ENCODE measurements at places on chromosomes 6 and 20.
A peak's percentile ranks its signal among the peaks of the same experiment; 100 is the strongest.

GRCh38 chr20:19022118-19022575 lies 190.3 kb upstream of the SLC24A3 start:
- DNase-seq: no peak

DNA sequence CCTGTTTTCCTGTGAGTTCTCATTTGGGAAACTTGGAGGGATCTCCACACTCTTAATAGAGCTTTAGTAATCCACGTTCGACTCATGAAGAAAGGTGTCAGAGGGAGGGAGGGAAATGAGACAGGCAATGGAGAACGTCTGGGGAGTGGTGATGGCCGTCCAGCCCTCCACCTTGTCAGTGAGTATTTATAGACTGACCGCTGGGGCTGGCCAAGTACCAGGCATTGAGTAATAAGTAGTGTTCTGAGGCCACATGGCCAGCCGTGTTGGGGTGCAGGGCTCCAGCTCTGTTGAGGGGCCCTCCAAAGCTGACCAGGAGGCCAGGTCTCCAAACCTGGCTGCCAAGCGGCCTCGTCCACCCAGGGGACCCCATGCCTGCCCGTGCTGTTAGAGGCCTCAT lies 11.3 kb upstream of the DSN1 start:
- DNase-seq: no peak

DNA sequence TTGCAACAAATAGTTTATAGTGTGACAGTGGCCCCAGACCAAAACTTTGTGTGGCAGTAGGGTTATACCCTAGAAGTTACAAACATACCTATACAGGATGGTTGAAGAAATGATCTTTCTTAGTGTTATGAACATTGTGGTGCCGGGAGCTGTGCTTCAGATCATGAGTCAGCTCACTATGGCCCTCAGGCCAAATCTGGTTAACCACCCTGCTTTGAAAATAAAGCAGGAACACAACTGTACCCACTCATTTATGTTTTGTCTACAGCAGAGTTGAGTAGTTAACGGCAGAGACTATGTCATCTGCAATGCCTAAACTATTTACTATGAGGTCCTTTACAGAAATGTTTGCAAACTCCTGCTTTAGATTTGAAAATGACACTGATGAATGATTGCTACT lies 24.3 kb downstream of the AKAP7 start:
- no peak for DNase-seq

DNA sequence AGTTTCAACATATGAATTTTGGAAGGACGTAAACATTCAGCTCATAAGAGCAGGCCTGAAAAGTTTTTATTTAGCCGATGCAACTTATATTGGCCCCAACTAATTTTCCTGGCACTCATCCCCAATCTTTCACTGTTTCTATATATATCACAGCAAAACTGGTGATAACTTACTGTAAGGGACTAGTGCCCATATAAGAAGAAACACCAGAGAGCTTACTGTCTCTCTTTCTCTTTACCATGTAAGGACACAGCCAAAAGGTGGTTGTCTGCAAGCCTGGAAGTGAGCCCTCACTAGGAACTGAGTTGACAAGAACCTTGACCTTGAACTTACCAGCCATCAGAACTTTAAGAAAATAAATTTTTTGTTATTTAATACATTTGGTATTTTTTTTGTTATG lies 807.4 kb upstream of the CITED2 start:
- DNase-seq: no peak

DNA sequence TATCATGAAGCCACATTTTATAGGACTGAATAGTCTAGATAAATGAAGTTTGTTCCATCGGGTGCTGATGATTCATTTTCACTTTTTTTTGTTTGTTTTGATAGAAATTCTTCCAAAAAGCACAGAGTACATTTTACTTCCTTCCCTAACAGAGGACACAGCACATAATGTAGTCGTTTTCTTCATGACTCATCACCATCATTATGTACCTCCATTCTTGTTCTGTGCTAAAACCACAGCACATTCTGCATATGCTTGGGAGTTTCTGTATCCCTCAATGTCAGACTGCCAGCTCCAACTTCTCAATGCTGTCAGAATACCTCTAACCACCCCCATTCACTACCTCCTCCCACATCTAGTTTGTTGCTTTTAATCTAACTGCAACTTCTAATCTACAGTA lies 1004.9 kb upstream of the ADGRB3 start:
- DNase-seq: no peak

- DNase-seq: no peak
Measured at GRCh38 chr20:53826597-53827291, 233.1 kb upstream of the ZNF217 start.

GRCh38 chr20:55172310-55173002 lies 697.1 kb downstream of the DOK5 start:
- no peak for DNase-seq

DNA sequence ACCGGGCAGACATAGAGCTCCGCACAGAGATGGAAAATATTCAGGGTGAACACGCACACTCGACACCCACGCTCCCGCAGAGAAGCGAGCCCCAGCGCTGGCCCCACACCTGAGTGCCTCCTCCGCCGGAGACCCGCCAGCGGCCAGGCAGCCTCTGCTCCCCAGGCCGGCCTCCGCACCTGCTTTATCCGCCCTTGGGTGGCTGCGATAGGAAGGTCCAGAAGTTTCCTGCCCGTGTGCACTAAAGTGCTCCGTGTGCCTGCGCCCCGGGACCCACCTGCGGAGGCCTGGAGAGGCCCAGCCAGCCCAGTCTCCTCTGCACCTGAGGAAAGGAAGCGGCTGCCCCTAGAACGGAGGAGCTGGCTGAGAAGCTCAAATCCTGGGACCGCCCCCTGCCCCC lies 10.8 kb upstream of the FOXC1 start:
- DNase-seq: no peak

DNA sequence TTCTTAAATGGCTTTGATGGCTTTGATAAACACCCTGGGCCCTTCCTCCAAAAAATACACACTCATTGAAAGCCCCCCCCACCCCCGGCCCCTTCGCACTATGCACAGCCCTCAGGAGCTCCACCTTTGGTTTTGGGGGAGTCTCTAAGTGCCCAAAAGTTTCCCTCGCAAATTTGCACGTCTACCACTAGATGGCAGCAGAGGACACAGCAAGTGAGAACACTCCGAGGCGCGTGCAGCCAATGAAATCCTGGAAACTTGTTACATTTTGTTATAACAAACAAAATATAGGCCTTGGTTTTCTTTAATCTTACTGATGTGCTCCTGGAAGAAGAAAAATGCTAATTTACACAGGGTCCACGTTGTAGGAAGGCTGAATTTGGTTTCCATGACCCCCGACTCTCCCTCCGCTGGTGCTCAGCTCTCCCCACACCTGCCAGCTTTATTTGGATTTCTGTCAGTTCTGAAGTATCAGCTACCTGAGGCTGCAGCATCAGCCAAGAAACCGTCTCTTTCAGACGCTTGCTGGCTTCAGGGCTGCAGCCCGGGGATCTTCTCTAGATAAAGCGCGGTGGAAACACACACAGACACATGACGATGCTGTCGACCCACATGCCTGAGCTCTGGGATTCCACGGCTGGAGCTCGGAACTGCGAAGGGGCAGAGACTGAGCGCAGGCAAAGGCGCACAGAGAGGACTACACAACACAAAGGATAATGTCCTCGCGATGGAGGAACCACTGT lies 148.3 kb upstream of the RPS6KA2 start:
- DNase-seq: peak; percentile 29

- no peak for DNase-seq
Measured at GRCh38 chr6:89347825-89348224, 4.7 kb downstream of the UBE2J1 start.

DNA sequence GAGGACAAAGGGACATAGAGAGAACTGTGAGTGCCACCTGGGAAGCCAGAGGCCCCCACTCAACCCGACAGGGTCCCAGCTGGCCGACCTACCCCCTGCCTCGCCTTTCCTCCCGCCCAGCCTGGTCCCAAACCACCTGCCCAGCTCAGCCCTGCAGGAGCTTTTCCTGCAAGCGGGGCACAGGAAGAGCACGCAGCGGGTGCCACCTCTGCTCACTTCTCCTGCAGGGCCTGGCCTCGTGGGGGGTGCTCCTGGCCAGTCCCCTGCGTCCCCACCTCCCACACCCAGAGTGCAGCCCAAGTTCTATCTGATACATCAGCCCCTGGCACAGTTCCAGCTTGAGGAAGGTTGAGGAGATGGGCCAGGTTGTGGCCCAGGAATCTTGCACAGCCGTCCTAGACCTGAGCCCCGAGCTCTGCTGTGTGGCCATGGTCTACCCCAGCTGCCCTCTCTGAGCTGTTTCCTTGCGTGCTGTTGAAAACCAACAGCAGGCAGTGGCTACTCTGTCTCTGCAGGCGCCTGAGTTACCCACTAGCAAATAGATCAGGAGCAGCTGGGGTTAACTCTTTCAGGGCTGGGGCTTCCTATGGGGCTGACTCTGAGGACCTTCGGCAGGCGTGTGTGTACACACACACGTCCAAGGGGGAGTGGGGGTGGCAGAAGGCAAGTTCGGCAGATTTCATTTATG lies 1.7 kb downstream of the NECAB3 start:
- no peak for DNase-seq

DNA sequence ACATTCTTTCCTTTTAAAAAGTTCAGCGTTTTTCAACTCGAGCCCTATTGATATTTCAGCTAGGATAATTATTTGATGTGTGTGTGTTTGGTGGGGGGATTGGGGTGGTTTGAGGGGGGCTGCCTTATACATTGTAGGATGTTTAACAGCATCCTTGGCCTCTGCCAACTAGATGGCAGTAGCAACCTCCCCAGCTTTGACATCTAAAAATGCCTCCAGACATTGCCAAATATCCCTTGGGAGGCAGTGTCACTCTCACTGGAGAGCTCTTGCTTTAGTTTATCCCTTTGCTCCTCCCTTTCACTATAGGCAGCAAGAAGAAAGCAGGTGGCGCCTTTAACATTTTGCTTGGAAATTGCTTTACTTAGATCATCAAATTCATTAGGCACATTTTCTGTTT lies 14.6 kb upstream of the TP53TG5 start:
- DNase-seq: no peak

DNA sequence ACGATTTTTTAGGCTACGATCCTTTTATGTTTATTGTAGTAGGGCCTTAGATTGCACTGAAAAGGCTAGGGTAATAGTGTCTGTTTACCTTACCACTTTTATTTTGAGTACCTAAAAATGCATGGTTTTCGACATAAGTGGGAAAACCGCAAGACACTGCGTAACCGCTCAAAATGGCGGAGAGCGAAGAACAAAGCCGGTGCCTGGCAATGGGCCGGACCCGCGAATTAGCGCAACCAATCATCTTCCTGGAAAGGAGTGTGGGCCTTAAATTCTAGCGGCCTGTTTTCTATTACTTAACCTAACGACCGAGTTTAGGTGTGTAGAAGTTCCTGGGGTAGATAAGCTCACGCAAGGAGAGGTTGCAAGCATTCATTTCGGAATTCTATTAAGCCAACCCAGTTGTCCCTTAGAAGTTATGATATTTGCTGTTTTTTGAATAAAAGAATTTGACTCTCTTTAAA lies 118.0 kb downstream of the HFE start:
- peak; percentile 53 for DNase-seq

- DNase-seq: no peak
Measured at GRCh38 chr6:2259002-2259494, 13.6 kb upstream of the GMDS start.

DNA sequence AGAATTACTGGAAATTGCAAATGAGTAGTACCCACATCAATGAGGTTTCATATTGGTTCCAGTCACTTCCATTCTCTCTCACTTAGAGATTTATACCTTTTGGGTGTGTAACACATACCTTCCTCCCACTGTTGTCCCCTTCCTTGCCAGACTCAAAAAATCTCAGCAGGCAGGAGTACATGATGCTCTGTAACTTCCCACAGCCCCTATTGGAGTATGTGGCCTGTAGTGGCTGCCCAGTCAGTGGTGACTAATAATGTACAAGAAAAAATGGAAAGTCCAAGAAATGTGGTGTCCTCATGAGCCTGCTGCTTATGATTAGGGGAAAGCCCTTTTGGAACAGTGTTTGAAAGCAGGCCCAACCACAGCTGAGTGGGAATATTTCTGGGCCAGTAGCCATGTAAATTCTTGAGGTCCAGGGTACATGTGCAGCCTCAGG lies 312.0 kb downstream of the ZFAND3 start:
- no peak for DNase-seq

DNA sequence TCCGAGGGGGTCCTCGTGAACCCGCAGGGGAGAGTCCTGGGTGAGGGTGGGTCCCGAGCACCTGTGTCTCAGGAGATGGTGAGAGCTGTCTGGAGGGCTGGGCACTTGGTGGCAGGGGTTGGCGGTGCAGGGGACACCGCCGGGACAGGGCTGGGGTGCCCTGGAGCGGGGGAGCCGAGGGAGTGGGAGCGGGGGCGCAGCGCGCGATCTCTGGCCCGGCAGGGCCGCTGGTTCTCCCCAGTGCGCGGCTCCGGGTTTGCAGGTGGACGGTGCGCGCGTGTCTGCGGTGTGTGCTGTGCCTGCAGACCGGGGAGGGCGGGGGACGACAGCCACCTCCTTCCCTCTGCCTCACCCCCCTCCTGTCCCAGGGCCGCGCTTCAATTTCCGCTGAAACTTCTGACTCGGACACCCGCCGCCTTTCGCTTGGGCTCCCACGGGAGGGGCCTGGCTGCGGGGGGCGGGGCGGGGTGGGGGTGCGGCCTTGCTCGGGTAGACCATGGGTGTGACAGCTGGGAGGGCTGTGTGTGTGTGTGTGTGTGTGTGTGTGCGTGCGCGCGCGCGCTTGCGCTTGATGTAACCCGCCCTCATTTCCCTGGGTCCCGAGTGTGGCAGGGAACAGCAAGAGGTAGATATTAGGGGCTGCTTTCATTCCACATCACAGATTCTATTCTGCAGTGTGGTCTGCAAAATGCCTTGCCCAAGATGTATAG lies 1.2 kb downstream of the TRIB3 start:
- peak; percentile 54 for DNase-seq

DNA sequence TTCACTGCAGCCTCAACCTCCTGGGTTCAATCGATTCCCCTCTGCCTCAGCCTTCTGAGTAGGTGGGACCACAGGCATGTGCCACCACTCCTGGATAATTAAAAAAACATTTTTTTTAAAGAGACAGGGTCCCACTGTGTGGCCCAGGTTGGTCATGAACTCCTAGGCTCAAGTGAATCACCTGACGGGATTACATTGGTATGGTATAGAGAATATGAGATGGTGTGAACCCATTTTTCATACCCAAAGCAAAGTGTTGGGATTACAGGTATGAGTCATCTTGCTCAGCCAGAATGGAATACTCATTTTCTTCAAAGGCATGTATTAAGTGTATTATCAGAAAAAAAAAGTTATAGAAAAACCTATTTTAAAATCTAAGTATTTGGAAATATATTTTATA lies 114.2 kb downstream of the AHI1 start:
- DNase-seq: no peak

DNA sequence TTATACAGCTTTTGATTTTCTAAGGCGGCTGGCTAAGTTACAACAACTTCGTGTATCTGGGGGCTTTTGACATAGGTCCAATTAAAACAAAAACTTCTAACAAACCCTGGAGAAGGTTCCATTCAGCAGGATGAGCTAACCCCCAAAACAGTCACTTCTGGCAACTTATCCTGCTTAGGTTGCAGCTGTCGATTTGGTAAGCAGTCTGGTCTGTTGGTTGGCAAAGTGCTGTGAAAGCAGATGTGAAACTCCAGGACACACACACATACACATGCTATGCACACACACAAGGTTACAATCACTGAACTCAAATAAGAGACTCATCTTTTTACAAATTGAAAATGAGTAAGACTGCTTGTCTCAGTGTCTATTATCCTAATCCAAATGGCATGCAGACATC lies 119.0 kb upstream of the STMND1 start:
- DNase-seq: no peak

- no peak for DNase-seq
Measured at GRCh38 chr20:35991142-35991771, 22.9 kb downstream of the CNBD2 start.
